Thyroid gland (tissue), 4 donors: ENCODE measurements at places on chromosomes 6 and 20. TPM values are rescaled to one million over a fixed set of nuclear protein-coding genes. Genes with fewer than 3 reads are reported as not detected.

Gene ERGIC3
- total RNA-seq = 194 TPM

Gene BANF2
- not detected for total RNA-seq

Gene MRPS26
- 101 TPM for total RNA-seq

Gene FUT9
- total RNA-seq = not detected

Gene CST4
- total RNA-seq = 13.8 TPM

Gene GRIK2
- 2.5 TPM for total RNA-seq

Gene PI3
- not detected for total RNA-seq

Gene CD24
- 2,171 TPM for total RNA-seq

Gene SRSF12
- total RNA-seq = 3.3 TPM

GRCh38 chr20:19073584-19074218 lies 138.7 kb upstream of the SLC24A3 start:
- no peaks in the 10 kb centered on the region for H3K4me1 ChIP-seq
- no peak overlapping the region for H3K4me3 ChIP-seq
- no peaks in the 10 kb centered on the region for H3K36me3 ChIP-seq
- no peak for DNase-seq
- no peak overlapping the region for H3K27ac ChIP-seq
- H3K27me3 ChIP-seq = no peaks in the 10 kb centered on the region

- no peak overlapping the region for H3K27ac ChIP-seq
- H3K4me1 ChIP-seq = no peaks in the 10 kb centered on the region
- H3K27me3 ChIP-seq = no peaks in the 10 kb centered on the region
- H3K36me3 ChIP-seq = no peaks in the 10 kb centered on the region
These were observed 51.3 kb upstream of the GLP1R start for GRCh38 chr6:38997128-38997761.

- no peaks in the 10 kb centered on the region for H3K4me1 ChIP-seq
- no peak for DNase-seq
- no peaks in the 10 kb centered on the region for H3K27me3 ChIP-seq
- H3K27ac ChIP-seq = no peak overlapping the region
These were observed 228.8 kb downstream of the ADGRG6 start for GRCh38 chr6:142530566-142530965.

DNA sequence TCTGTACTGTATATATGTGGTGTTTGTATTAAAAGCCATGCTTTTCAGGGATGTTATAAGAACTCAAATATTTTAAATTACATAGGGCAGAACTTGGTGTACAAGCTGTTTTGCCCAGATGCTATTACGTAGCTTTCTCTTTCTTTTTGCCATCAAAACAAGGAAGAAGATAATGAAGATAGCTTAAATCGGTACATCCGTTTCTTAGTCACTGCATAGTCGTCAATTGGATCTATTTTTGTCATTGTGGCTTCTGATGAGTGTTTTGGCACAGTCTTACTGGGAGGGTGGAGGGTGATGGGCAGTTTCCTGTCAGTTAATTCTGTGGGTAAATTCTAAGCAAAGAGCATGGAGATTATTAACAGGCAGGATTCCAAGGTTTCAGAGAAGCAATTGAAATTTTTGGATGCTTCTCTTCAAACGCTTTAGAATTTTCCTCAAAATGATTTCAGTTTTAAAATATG lies 649.1 kb upstream of the GJE1 start:
- no peak overlapping the region for H3K4me3 ChIP-seq
- no peaks in the 10 kb centered on the region for H3K27me3 ChIP-seq
- no peak overlapping the region for H3K27ac ChIP-seq
- DNase-seq = no peak
- peaks cover 14% of the 10 kb centered on the region for H3K4me1 ChIP-seq
- no peaks in the 10 kb centered on the region for H3K36me3 ChIP-seq

DNA sequence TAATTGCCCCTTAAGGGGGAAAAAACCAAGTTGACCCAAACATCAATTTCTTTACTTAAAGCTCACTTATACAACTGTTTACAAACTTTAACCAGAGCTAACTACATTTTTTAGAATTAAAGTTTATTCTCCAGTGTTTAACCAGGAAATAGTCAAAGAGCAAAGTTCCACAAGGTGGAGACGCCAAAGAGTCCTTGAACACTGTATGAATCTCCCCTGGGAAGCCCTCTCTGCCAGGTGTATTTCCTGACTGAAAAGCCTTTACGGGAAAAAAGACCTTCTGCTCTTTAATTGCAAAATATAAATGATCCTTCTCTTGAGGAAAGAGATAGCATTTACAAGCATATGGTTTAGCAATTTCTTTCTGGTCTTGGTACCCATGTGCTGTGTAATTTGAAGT lies 36.2 kb downstream of the BTBD9 start:
- no peaks in the 10 kb centered on the region for H3K27me3 ChIP-seq
- peaks cover 17% of the 10 kb centered on the region for H3K4me1 ChIP-seq
- DNase-seq = no peak
- H3K4me3 ChIP-seq = no peak overlapping the region
- H3K36me3 ChIP-seq = no peaks in the 10 kb centered on the region

- H3K4me3 ChIP-seq = no peak overlapping the region
- no peak overlapping the region for H3K27ac ChIP-seq
- no peaks in the 10 kb centered on the region for H3K27me3 ChIP-seq
- no peak for DNase-seq
- H3K4me1 ChIP-seq = peaks cover 38% of the 10 kb centered on the region
- H3K36me3 ChIP-seq = no peaks in the 10 kb centered on the region
These were observed 76.3 kb downstream of the MRPL14 start for GRCh38 chr6:44050872-44051505.

GRCh38 chr6:33147807-33148666 lies 44.2 kb downstream of the COL11A2 start:
- H3K36me3 ChIP-seq = no peaks in the 10 kb centered on the region
- H3K4me3 ChIP-seq = no peak overlapping the region
- peak; percentile 24 for DNase-seq

DNA sequence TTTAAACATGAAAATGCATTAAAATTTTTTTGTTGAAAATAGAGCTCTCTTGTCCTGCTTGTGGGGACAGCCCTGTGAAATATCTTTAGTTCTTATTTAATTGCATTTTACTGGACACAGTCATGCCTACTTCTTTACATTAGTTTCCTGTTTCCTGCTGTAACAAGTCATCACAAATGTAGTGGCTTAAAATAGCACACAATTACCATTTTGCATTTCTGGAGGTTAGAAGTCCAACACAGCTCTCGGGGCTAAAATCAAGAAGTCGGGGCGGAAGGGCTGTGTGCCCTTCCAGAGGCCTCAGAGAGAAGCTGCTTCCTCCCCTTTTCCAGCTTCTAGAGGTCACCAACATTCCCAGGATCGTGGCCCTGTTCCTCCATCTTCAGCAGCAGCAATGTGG lies 29.4 kb downstream of the PNLDC1 start:
- H3K4me3 ChIP-seq = no peak overlapping the region
- no peaks in the 10 kb centered on the region for H3K27me3 ChIP-seq
- DNase-seq = no peak
- H3K36me3 ChIP-seq = no peaks in the 10 kb centered on the region
- no peaks in the 10 kb centered on the region for H3K4me1 ChIP-seq

- no peaks in the 10 kb centered on the region for H3K27me3 ChIP-seq
- no peak for DNase-seq
- no peak overlapping the region for H3K4me3 ChIP-seq
- no peaks in the 10 kb centered on the region for H3K4me1 ChIP-seq
- H3K27ac ChIP-seq = no peak overlapping the region
These were observed 157.1 kb upstream of the CENPW start for GRCh38 chr6:126182650-126183311.

DNA sequence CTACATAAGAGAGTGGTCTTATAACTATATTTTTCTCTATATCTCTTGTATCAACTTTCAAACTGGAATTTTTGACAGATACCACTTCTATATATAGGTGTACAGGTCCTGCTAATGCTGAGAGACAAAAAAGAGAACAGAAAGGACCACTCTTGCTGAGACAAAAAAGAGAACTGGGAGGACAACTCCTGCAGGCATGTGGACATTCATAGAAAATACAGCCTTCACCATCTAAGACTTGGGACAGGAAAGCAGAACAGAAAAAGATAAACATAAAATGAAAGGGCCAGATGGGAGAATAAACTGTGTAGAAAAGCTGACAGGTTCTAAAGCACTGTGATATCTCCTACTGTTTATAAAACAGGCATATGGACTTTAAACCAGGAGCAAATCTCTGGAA lies 541.0 kb upstream of the ADGRB3 start:
- H3K4me1 ChIP-seq = no peaks in the 10 kb centered on the region
- H3K36me3 ChIP-seq = no peaks in the 10 kb centered on the region
- no peak overlapping the region for H3K27ac ChIP-seq
- DNase-seq = no peak

DNA sequence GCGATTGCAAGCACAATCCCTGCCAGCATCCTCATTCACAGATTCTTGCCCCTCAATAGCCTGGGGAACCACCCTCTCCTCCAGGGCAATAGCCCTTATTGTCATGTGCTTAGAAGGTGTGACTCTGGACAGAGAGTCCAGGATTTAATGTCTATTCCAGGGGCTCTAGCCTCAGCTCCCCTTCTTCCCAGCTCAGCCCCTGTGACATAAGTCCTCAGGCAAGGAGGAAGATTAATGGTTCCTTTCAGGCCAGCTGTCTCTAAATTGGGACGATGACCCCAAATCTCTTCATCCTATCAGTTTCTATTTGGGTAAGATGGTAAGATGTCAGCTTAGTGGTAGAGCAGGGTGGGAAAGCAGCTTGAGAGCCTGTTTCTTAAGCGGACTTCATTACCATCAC lies 8.1 kb downstream of the LRFN2 start:
- no peak overlapping the region for H3K27ac ChIP-seq
- no peak for DNase-seq
- H3K27me3 ChIP-seq = no peaks in the 10 kb centered on the region
- no peak overlapping the region for H3K4me3 ChIP-seq
- H3K4me1 ChIP-seq = no peaks in the 10 kb centered on the region
- H3K36me3 ChIP-seq = no peaks in the 10 kb centered on the region

DNA sequence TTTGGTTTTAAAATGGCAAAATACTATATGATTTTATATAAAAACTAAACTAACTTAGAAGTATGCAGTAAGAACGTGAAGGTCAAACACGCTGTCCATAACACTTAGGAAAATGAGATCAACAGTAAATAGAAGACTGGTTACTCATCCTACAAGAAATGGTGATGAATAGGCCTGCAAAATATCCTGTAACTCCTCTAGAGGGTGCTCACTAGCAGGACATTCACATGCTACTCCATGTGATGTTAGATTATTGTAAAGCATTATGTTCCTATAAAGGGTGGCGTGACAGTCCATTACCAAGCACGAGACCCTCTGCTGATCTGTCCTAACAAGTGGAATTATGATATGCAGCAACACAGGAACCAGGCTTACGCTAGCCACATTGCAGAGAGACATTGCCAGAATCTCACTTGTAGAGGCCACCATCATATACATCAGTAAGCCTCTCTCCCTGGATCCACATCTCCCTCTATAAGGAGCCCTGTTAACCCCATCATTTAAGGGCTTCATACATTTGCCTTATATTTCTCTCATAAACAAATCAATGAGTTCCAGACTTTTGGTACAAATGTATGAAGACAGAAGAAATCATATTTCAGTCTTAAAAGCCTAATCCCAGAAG lies 18.0 kb upstream of the DEFB129 start:
- no peaks in the 10 kb centered on the region for H3K4me1 ChIP-seq
- H3K36me3 ChIP-seq = no peaks in the 10 kb centered on the region

- no peak overlapping the region for H3K4me3 ChIP-seq
- H3K4me1 ChIP-seq = no peaks in the 10 kb centered on the region
- no peak for DNase-seq
- H3K36me3 ChIP-seq = no peaks in the 10 kb centered on the region
- no peak overlapping the region for H3K27ac ChIP-seq
These were observed 21.3 kb downstream of the TRMT6 start for GRCh38 chr20:5928836-5929715.

- H3K4me1 ChIP-seq = no peaks in the 10 kb centered on the region
- H3K4me3 ChIP-seq = no peak overlapping the region
- H3K27ac ChIP-seq = no peak overlapping the region
- no peak for DNase-seq
These were observed 72.2 kb downstream of the RIN2 start for GRCh38 chr20:19830211-19830785.

DNA sequence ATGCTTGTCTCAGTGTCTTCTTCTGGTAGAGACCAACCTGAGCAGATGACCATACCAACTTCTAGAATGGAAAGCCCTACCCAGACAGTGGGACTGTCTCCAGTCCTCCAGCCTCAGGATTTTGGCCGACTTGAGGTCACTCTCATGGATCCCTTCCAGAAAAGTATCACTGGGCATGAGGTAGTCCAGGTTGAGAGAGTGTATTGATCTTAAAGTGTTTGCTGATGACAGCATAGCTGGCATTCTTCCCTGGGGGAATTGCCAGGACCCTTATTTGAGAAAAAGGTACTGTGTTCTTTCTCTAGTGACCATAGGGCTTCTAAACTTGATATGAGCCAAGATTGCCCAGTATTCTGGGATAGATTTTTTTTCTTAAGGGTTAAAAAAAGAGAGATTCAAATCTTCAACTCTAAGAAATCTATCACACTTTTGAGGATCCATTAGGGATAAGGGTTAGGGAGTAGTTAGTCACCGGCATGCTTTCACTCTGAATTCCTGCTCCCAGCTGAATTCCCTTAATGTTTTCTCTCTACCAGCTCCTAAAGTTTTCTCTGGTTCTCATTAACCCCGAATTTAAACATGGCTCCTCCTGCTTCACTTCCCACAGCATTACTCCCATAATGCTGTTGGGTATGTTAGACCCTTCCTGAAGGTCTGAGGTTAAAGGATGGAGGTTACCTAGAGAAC lies 73.6 kb upstream of the FLRT3 start:
- DNase-seq = no peak
- H3K27me3 ChIP-seq = no peaks in the 10 kb centered on the region
- no peaks in the 10 kb centered on the region for H3K36me3 ChIP-seq
- H3K4me3 ChIP-seq = no peak overlapping the region
- H3K27ac ChIP-seq = no peak overlapping the region
- H3K4me1 ChIP-seq = peaks cover 7% of the 10 kb centered on the region

GRCh38 chr6:39086294-39086693 lies 28.7 kb downstream of the SAYSD1 start:
- H3K27ac ChIP-seq = no peak overlapping the region
- DNase-seq = no peak
- no peak overlapping the region for H3K4me3 ChIP-seq

DNA sequence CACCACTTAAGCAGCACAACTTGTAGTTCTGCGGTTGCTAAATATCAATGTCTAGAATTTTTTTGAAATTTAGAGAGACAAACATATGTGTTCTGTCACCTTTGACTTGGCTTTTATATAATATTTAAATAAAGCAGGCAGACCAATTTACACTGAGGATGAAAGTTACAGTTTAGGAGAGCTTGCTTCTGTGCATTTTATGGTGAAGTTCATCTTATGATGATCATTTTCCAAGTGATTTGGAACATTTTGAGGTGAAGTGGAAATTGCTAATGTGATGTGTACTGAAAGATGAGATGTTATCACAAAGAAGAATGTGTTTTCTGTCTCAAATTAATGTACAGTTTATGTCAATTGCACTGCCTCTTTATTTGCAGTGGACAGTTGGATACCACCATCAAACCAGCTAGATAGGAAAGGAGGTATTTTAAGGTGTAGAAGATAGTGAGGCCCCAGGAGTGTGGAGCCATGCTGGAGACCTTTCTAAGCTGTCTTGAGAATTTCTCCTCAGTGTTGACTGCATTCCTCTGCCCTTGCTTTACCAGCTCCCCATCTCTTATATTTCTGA lies 461.9 kb downstream of the UTRN start:
- no peak overlapping the region for H3K27ac ChIP-seq
- H3K27me3 ChIP-seq = no peaks in the 10 kb centered on the region
- DNase-seq = no peak
- H3K4me3 ChIP-seq = no peak overlapping the region

GRCh38 chr20:46349035-46349741 lies 40.9 kb upstream of the CDH22 start:
- H3K27ac ChIP-seq = peak overlapping the region; percentile 39
- H3K4me3 ChIP-seq = no peak overlapping the region
- DNase-seq = peak; percentile 68
- peaks cover 28% of the 10 kb centered on the region for H3K4me1 ChIP-seq
